ENCODE measurements at places on chromosomes 1 and 21.
A peak's percentile ranks its signal among the peaks of the same experiment; 100 is the strongest.

- no peak for DNase-seq
Observed at GRCh38 chr1:5951846-5952410, 40.3 kb downstream of the NPHP4 start.

GRCh38 chr21:34693192-34693810 lies 24.5 kb downstream of the CLIC6 start:
- peak; percentile 59 for DNase-seq

GRCh38 chr1:174800216-174800851 lies 199.4 kb upstream of the CACYBP start:
- no peak for DNase-seq

DNA sequence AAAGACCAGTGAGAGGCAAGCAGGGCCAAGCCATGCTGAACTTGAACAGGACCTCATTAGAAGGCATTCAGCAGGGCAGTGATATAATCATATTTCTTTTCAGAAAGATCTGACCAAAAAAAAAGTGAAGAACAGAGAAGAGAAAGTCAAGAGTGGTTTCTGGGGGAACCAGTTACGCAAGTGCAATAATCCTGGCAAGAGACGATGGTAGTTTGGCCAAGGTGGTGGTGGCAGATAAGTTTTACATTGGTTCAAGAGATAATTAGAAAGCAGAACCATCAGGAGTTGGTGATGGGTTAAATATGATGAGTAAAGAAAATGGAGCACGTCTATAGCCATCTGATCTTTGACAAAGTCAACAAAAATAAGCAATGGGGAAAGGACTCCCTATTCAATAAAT lies 54.3 kb downstream of the ZSWIM5 start:
- DNase-seq, result no peak

DNA sequence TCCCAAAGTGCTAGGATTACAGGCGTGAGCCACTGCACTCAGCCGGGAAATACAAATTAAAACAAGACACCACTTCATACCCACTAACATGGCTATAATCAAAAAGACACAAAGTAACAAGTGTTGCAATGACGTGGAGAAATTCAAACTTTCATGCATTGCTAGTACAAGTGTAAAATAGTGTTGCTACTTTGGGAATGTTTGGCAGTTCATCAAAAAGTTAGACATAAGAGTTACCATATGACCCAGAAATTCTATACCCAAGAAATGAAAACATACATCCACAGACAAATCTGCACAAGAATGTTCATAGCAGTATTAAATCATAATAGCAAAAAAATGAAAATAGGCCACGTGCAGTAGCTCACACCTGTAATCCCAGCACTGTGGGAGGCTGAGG lies 16.4 kb downstream of the FOXJ3 start:
- no peak for DNase-seq

- no peak for DNase-seq
Observed at GRCh38 chr1:16608838-16609560, 4.4 kb downstream of the NBPF1 start.

DNA sequence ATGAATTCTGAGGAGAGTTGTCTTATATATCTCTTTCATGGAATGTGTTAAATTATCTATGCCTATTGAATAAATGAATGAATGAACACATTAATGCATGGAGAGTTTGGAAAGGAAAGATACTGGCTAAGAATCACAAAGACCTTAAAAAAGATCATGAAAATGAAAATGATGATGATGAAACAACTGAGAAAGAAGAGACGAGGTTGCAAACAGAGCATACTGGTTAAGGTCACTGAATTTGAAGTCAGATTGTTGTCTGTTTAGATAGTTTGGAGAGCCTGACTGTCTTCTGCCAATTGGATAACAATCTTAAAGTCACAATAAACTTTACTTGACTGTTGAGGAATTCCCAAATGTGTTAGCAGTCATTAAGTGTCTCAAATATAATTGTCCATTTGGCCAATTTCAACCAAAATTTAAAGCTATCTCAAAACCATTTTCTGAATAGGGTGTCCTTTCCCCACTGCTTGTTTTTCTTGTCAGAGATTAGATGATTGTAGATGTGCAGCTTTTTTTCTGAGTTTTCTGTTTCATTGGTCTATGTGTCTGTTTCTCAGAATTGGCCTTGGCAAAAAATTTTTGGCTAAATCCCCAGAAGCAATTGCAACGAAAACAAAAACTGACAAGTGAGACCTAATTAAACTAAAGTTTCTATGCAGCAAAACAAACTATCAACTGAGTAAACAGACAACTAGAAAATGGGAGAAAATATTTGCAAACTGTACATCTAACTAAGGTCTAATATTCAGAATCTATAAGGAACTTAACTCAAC lies 132.2 kb downstream of the PTGER3 start:
- DNase-seq, result peak; percentile 56

GRCh38 chr1:72285074-72285425 lies 2.7 kb upstream of the NEGR1 start:
- DNase-seq, result no peak

DNA sequence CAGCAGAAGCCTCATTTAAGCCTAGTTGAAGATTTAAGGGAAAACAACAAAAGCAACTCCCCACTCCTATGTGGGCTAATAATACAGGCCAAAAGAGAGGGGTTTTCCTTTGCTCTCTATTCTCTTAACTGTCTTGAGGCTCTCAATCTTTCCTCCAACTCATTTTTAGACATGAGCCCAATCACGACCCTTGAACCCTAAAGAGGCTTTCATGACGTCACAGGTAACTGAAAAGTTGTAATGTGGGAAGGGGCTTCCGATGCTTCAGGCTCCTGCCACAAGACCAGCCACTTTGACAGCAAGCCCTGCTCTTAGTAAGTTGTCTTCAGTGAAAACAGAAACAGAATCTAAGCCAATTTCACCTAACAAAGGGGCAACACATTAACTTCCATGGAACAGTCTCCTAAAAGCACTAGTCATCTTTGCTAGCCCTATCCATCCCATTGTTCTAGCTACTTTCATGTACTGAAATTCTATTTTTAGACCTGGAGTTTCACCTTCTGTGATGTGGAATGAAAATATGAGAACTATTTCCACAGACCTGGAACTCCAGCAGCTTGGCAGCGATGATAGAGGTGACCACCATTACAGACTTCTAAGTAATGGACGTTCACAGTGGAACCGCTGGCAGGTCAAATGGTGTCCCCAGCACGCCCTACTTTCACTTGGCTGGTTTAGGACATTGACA lies 36.3 kb downstream of the GPR161 start:
- DNase-seq, result no peak

DNA sequence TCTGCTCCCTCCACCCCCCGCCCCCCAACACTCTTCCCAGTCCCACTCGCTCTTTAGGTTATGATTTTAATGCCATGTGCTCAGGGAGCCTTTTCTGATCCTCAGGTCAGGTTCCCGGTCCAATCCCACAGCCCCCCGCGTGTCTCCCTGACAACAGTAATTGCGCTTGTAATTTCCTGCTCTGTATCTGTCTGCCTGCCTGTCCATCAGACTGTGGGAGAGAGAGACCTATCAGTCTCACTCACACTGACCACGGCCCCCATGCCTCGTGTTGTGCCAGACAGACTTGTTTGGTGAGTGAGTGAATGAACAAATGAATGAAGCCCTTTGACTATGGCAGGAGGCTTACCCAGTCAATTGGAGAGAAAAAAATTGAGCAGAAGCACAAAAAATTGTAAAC lies 50.8 kb upstream of the ECE1 start:
- DNase-seq, result no peak

DNA sequence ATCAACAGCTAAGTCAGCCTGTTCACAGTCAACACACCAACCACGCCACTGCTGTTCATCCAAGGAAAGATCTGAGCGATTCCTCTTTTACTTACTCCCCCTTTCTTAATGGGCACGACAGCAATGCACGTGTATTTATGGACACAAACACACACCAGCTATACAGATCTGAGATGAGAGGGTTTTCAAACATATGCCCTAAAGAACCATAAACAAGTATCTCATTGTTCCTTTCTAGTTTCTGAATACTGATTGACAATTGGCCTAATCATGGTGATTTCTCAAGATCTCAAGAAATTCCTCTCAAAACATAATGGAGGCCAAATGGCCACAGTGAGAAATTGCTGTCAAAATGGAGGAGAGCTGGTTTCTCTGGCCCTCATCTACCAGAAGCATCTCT lies 18.0 kb downstream of the TOR3A start:
- no peak for DNase-seq

DNA sequence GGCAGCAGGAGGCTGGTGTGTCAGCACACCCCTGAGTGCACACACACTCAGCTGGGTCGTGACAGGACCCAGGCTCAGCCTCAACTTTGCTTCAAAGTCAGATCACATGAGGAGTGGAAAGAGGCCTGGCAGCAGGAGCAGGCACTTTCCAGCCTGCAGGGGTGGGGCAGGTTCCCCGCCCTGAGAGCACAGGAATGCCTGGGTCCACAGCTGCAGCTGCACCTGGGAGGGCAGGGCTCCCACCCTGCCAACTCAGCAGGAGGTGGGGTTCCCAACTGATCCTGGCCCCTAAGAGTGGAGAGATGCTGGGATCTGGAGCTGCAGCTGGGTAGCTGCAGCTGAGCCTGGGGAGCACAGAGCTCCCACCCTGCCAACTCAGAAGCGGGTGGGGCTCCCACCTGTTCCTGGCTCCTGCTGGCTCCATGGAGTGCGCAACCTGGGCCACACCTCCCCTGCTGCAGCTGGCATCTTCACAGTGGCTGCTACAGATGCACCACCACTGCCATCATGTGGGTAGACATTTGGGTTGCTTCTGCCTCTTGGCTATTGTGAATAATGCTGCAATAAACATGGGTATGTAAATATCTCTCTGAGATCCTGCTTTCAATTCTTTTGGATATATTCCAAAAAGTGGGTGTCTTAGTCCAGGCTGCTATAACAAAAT lies 415.4 kb downstream of the TTLL7 start:
- peak; percentile 31 for DNase-seq

DNA sequence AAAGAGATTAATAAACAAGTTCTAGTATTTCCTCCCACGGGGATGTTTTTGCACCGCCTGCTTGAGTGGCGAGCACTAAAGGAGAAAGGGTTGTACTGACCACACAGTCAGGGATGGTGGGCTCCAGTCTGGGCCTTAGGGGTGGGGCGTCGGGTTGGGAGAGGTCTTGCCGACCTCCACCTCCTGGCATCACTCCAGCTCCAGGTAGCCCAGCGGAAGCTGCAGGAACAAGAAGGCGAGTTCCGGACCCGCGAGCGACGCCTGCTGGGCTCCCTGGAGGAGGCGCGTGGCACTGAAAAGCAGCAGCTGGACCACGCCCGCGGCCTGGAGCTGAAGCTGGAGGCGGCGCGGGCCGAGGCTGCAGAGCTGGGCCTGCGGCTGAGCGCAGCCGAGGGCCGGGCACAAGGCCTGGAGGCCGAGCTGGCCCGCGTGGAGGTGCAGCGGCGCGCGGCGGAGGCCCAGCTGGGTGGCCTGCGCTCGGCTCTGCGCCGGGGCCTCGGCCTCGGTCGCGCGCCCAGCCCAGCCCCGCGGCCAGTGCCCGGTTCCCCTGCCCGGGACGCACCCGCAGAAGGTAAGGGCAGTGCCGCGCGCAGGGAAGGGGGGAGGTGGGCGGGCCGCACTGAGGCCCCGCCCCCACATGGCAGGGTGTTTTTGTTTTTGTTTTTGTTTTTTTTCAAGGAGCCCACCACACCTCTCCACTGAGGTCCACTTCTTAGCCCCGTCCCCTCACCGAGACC lies 19.7 kb downstream of the MFAP2 start:
- DNase-seq, result peak; percentile 89

- DNase-seq, result no peak
Observed at GRCh38 chr1:222521299-222522104, 26.4 kb downstream of the HHIPL2 start.

All from NCI-H1105 treated with DMSO at 0.1 percent for 48 hours (cell line).